Omental fat pad (tissue), 4 donors: ENCODE measurements at places on chromosomes 13 and 19. TPM values are rescaled to one million over a fixed set of nuclear protein-coding genes. Genes with fewer than 3 reads are reported as not detected.

ZNF28 gene
- total RNA-seq, result 8.6 TPM

ANGPTL8 gene
- 4.7 TPM for total RNA-seq

PGLYRP1 gene
- not detected for total RNA-seq

RETN gene
- total RNA-seq, result not detected

CD209 gene
- total RNA-seq, result 13.5 TPM

DNA sequence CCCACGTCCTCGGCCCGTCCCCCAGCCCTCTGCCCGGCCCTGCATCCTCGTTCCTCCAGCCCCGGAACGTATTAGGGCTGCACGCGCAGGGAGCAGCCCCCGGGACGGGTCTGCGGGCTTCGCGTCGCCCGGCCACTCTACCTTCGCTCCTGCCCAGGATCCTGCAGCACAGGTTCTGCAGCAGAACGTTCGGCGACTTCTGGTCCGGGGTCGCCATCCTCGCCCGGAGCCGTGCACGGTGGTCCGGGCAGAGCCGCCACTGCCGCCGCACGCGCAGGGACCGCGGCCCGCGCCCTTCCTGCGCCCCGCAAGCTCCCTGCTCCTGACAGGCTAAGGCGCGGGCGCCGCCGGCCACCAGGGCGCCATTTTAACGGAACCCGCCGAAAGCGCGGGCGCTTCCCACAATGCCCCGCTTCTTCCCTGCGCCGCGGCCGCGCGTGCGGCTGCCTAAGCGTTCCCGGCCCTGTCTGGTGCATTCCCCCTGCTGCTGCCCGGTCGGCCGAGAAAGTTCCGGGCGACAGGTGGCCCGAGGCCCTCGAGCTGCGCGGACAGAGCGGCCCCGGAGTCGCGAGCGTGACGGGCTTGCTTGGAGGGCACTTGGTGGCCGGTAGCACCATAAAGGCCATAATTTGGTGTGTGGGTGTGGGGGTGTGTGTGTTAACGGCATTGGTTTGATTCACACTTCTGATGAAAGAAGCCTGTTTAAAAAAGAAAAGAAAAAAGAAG is at the start of gene TUBGCP3:
TUBGCP3 (minus strand) TSS at position 390 of the 726 bp plus-strand sequence; CDS start at position 217, 173 bp downstream.
- no peak for DNase-seq

DNA sequence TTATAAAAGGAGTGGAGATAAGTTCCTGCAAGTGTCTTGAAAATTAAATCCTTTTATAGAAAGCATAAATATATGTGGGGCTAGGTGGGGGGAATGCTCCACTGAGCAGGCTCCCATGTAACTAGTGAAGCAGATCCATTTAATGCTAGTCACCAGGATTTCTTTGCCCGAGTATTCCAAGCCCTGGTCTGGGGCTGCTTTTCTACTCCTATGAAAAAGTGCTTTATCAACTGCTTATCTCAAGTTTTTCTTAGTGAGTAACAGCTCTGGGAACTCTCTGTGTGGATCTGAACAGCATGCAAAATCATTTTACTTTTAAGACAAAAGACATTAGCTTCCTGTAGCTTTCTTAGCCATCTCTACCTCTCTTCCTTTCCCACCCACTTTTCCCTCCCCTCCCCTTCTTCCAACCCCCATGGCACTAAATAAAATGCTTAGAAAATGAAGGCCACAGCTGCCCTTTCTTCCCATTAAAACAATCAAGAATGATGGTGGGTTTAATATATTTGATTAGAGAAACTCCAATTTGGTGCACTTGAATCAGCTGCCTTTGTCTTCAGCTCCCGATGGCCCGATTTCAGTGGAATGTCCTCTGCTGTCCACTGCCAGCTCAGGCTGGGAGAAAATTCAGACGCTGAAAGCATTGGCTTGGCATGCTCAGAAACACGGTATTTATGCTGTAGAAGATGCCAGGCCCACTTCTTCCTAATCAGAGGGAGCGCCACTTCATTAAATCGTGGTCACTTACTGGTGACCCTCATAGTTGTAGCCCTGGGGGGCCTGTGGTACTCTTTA is 475.1 kb downstream of the FOXO1 start:
- no peak for DNase-seq

DNA sequence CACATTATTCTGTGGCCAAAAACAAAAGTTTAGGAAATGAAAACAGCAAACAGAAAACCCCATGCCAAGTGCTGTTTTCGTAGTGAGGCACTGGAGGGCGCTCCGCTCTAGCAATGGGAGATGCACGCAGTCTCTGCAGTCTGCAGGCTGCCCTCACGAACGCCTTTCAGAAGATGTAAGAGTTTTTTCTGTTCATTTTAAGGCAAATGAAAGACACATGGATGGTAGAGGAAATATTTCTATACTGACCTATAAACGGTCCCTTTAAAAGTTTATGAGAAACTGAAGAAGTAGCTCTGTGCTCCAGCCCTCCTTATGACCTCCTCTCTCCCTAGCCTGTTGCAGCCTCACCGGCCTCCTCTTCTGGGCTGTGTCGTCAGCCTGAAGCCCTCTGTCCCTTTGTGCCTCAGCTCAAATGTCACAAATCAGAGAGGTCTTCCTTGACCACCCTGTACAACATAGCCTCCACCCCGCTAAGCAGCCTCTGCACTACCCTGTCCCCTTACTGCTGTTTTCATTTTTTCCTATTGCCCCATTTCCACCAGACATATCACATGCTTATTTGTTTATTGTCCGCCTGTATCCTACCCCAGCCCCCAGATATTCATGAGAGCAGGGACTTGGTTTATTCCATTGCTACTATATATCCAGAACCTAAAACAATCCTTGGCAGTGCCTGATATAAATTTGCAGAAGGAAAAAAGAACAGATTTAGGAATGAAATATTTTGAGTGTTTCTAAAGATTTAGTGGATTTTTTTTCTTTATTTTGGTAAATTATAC is 116.4 kb downstream of the TM9SF2 start:
- DNase-seq, result no peak

DNA sequence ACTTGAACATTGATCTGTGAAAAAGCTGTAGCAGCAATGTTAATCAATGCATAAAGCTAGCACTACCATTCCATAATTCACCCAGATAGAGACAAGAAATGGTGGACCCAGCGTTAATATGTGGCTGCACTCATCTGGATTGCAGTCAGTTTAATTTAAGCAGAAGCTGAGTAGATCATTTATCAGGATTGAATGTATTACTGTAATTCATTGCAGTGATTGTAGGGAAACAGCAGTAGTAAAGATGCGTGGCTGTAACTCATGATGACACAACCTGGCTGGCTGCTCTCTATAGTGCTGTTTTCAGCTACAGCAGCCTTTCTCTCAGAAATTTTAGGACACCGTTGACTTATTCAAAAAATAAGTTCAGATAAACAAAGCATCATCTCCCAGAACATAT is 499.5 kb upstream of the SLITRK6 start:
- DNase-seq, result no peak

DNA sequence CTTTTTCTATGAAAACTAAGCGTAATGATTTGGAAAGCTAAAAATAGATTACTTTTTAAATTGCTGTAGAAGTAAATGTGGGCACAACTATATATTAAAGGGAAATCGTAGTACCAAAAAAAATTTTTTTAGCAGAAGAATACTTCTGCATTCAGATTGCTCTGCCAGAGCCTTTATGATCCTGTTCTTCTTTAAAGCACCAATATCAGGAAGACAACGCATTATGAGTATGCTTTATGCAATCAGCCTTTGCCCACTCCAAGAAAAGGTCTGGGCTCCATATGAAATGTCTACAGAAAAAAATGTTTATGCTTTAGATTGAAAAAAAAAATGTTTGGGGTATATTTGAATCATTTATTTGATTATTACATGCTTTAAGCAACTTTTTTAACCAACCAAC is 137.4 kb downstream of the DIAPH3 start:
- DNase-seq, result no peak

DNA sequence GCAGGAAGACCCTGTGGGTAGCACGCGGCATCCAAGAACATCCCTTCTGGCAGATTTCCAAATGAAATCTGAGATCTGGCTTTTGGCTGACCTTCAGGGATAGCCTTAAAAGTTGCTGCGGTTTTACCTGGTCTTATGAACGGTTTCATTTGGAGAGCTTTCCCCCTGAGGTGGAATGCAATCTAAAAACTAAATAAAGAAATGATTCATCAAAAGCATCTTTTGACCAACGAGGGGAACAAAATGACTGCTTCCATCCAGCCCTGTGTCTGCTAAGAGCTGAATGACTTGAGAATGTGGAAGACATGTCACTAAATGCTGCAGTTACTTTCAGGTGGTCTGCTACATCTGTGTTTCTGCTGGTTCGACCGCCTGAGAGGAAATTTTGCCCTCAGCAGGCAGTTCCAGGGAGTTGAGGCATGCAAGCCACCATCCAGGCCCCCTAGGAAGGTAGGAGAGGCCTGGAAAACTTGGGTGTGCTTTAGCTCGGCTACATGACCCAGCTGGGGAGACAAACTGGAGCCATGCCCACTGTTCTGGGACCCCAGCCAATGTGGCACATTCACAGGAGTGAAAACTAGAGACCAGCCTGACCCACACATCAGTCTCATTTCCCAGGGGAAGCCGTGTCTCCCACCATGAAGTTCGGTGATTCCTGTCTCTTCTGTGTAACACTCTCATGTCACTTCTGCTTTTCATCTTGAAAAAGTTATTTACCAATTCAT is 175.1 kb upstream of the KL start:
- DNase-seq, result no peak
